Activated CD4-positive, alpha-beta memory T cell treated with anti-CD3 and anti-CD28 coated beads for 36 hours (primary cell): ENCODE measurements at places on chromosomes 13 and 19. TPM values are rescaled to one million over a fixed set of nuclear protein-coding genes. Genes with fewer than 3 reads are reported as not detected.

NOVA2 gene
- total RNA-seq = not detected

R3HDM4 gene
- 80.4 TPM for total RNA-seq

DNA sequence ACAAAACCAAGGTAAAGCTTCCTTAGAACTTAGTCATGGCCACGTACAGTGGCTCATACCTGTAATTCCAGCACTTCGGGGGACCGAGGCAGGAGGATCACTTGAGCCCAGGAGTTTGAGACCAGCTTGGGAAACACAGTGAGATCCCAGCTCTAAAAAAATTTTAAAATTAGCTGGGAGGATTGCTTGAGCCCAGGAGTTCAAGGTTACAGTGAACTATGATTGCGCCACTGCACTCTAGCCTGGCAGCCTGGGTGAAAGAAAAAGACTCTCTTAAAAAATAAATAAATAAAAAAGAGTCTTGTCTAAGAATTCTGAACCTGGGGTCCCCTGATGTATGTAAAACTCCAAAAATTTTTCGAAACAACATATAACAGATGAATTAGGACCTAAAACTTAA, 34.9 kb downstream of the N4BP2L2 start:
- H3K4me3 ChIP-seq = no peak overlapping the region
- H3K27me3 ChIP-seq = no peaks in the 10 kb centered on the region
- no peak for DNase-seq
- peaks cover 13% of the 10 kb centered on the region for H3K36me3 ChIP-seq
- H3K4me1 ChIP-seq = peaks cover 3% of the 10 kb centered on the region
- no peak overlapping the region for H3K27ac ChIP-seq

GRCh38 chr19:30036154-30037129, 94.4 kb downstream of the URI1 start:
- no peaks in the 10 kb centered on the region for H3K27me3 ChIP-seq
- H3K4me3 ChIP-seq = no peak overlapping the region
- no peaks in the 10 kb centered on the region for H3K4me1 ChIP-seq
- H3K36me3 ChIP-seq = peaks cover 75% of the 10 kb centered on the region
- no peak overlapping the region for H3K27ac ChIP-seq
- no peak for DNase-seq

THAP8 gene
- total RNA-seq = 2.2 TPM

GRCh38 chr13:49399801-49400472, 43.9 kb downstream of the CAB39L start:
- H3K27ac ChIP-seq = no peak overlapping the region
- H3K27me3 ChIP-seq = no peaks in the 10 kb centered on the region
- H3K4me3 ChIP-seq = no peak overlapping the region
- H3K36me3 ChIP-seq = peaks cover 5% of the 10 kb centered on the region

ATXN8OS gene
- total RNA-seq = not detected

DNA sequence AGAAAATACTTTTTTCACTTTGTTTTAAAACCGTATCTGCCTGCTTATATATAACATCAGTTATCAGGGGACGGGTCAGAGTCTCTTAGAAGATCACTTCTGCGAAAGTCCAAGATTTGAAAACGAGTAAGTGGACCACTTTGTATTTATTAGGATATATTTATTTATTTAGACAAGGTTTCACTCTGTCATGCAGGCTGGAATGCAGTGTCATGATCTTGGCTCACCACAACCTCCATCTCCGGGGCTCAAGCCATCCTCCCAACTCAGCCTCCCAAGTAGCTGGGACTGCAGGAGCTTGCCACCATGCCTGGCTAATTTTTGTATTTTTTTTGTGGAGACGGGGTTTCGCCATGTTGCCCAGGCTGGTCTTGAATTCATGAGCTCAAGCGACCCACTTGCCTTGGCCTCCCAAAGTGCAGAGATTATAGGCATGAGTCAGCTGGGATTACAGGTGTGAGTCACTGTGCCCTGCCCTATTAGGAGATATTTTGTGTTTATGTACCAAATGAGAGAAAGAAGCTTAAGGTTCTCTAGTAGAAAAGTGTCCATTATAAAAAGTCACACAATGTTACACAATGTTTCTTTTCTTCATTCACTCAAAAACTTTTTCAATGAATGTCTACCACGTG, 39.5 kb downstream of the RASL11A start:
- no peaks in the 10 kb centered on the region for H3K36me3 ChIP-seq
- H3K4me3 ChIP-seq = no peak overlapping the region
- H3K27me3 ChIP-seq = peaks cover 6% of the 10 kb centered on the region
- H3K27ac ChIP-seq = no peak overlapping the region
- DNase-seq = no peak

DNA sequence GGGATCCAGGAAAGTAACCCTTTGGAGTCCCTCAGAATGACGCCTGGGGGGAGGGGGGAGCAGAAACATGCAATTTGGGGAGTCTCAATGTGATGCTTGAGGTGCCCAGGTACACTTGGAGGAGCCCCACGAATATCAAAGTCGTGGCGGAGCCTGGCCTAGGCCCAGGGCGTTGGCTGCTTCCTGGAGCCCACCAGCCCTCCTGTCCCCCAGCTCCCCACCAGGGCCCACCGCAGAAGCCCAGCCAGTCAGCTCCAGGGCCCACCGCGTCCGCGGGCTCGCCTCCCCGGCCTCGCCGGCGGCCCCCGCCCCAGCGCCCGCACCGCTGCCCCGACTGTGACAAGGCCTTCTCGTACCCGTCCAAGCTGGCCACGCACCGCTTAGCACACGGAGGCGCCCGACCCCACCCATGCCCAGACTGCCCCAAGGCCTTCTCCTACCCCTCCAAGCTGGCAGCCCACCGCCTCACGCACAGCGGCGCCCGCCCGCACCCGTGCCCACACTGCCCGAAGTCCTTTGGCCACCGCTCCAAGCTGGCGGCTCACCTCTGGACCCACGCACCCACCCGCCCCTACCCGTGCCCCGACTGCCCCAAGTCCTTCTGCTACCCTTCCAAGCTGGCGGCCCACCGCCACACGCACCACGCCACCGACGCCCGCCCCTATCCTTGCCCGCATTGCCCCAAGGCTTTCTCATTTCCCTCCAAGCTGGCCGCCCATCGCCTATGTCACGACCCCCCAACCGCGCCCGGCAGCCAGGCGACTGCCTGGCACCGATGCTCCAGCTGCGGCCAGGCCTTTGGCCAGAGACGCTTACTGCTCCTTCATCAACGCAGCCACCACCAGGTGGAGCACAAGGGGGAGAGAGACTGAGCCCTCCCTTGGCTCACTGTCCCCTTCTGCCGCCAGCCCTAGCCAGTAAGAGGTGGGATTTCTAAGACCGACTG, 2.1 kb downstream of the ZNF575 start:
- H3K36me3 ChIP-seq = peaks cover 25% of the 10 kb centered on the region
- peak overlapping the region; percentile 49 for H3K27ac ChIP-seq
- no peaks in the 10 kb centered on the region for H3K27me3 ChIP-seq
- no peak overlapping the region for H3K4me3 ChIP-seq

GRCh38 chr13:92838786-92839185, 387.8 kb upstream of the GPC6 start:
- H3K4me1 ChIP-seq = no peaks in the 10 kb centered on the region
- DNase-seq = no peak
- H3K27me3 ChIP-seq = no peaks in the 10 kb centered on the region
- no peak overlapping the region for H3K4me3 ChIP-seq

GRCh38 chr19:34838248-34838647, 65.2 kb upstream of the ZNF599 start:
- H3K4me1 ChIP-seq = peaks cover 14% of the 10 kb centered on the region
- no peak overlapping the region for H3K27ac ChIP-seq
- no peak for DNase-seq
- no peak overlapping the region for H3K4me3 ChIP-seq

DNA sequence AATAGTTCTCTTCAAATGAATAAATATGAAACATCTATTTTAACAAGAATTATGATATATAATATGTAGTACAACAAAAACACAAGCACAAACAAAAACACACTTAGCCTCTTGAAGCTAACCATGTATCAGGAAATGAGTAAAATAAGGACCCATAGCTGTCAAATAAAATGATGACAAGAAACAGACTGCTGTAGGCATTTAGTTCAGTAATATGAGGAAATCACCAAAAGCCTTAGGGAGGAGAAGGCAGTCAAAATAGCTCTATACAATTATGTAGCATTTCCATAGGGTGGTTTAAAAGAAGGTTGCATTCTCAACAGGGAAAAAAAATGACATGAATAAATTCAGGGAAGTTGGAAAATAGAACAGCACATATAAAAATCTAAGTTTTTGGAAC, 163.4 kb downstream of the PCDH20 start:
- H3K4me3 ChIP-seq = no peak overlapping the region
- no peaks in the 10 kb centered on the region for H3K36me3 ChIP-seq
- no peaks in the 10 kb centered on the region for H3K4me1 ChIP-seq
- no peak for DNase-seq

DNA sequence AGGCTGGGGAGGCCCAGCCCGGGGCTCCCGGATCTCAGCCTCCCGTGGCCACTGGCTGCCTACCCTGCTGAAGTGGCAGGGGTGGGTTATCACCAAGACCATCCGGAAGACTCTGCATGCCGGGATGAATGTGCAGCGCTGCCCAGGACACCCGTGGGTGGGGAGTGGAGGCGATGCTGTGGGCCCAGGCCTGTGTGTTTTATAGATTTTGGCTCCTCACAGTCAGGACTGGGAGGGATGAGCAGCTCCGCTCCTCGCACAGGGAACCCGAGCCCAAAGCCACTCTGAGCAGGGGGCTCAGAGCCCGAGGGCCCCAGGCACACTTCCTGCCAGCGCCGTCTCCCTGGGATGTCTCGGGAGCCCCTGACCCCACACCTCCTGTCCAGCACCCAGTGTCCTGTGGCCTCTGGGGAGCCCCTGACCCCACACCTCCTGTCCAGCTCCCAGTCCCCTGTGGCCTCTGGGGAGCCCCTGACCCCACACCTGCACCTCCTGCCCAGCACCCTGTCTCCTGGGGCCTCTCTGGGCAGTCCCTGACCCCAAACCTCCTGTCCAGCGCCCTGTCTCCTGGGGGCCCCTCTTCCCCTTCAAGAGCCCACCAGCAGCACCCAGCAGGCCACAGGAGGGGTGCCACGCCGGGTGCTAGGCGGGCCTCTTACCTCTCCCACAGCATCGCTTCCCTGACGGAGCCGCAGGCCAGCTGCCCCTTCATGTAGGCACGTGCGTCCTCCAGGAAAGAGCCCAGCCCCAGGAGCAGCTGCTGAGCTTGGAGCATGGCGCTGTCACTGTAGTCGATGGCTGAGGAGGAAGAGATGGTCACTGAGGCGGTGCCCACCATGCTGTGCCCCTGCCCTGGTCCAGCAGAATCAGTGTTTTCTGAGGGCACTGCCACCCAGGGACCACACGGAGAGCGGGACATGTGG, 31.4 kb downstream of the NAXD start:
- DNase-seq = no peak
- H3K27ac ChIP-seq = no peak overlapping the region
- no peaks in the 10 kb centered on the region for H3K4me1 ChIP-seq
- no peak overlapping the region for H3K4me3 ChIP-seq
- no peaks in the 10 kb centered on the region for H3K27me3 ChIP-seq
- H3K36me3 ChIP-seq = peaks cover 22% of the 10 kb centered on the region

GRCh38 chr19:4210166-4210731, 19.1 kb upstream of the EBI3 start:
- no peaks in the 10 kb centered on the region for H3K36me3 ChIP-seq
- no peak overlapping the region for H3K27ac ChIP-seq
- H3K27me3 ChIP-seq = no peaks in the 10 kb centered on the region
- no peak overlapping the region for H3K4me3 ChIP-seq
- DNase-seq = no peak

SYT3 gene
- total RNA-seq = not detected

SYNE4 gene
- total RNA-seq = 2.9 TPM

ZNF730 gene
- 0.31 TPM for total RNA-seq

GRCh38 chr13:97125810-97126738, 96.1 kb upstream of the MBNL2 start:
- DNase-seq = peak; percentile 53
- H3K36me3 ChIP-seq = no peaks in the 10 kb centered on the region
- peaks cover 28% of the 10 kb centered on the region for H3K4me1 ChIP-seq
- peaks cover 39% of the 10 kb centered on the region for H3K27me3 ChIP-seq
- H3K4me3 ChIP-seq = peak overlapping the region; percentile 7

- no peak overlapping the region for H3K27ac ChIP-seq
- no peak for DNase-seq
- peaks cover 7% of the 10 kb centered on the region for H3K4me1 ChIP-seq
- no peak overlapping the region for H3K4me3 ChIP-seq
- no peaks in the 10 kb centered on the region for H3K27me3 ChIP-seq
These were observed 13.3 kb downstream of the PLIN4 start for GRCh38 chr19:4504891-4505569.

CACNG6 gene
- total RNA-seq = not detected

DNA sequence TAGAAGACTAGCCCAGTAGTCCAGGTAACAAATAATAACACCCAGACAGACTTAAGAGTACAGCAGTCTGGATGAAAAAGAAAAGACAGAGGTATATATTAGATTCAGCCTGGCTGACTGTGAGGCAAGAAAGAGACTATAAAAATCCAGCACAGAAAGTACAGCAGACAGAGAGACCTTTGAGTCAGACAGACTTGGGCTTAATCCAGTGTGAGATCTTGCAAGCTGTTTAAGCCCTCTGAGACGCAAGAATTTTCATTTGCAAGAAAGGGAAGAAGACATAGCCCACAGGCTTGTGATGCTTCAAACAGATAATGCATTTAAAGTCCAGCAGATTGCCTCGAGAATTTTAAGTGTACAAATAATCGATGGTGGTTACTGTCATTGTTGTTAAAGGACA, 471.4 kb downstream of the LIG4 start:
- H3K27me3 ChIP-seq = no peaks in the 10 kb centered on the region
- no peaks in the 10 kb centered on the region for H3K4me1 ChIP-seq
- H3K4me3 ChIP-seq = no peak overlapping the region
- no peak for DNase-seq

DNA sequence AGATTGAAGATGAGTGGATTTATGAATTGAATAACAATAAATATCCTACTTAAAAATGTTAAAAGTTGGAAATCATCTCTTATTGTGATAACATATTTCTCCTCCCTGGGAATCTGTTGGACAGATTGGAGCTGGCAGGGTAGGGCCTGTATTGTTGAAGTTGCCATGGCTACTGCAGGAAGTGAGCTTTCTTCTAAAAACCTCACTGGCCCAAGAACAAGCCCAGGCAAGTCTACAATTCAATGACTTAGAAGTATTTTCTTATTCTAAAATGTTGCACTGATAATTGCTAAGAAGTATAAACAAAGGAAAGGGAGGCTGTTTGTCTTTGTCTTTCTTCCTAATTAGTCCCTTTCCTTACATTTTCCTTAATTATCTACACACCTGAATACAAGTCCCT, 112.1 kb downstream of the DLEU7 start:
- DNase-seq = no peak
- H3K27me3 ChIP-seq = peaks cover 3% of the 10 kb centered on the region
- peaks cover 5% of the 10 kb centered on the region for H3K4me1 ChIP-seq
- no peaks in the 10 kb centered on the region for H3K36me3 ChIP-seq

LILRA2 gene
- total RNA-seq = not detected

- no peaks in the 10 kb centered on the region for H3K36me3 ChIP-seq
- H3K4me3 ChIP-seq = no peak overlapping the region
- H3K27me3 ChIP-seq = peaks cover 6% of the 10 kb centered on the region
These were observed 3.1 kb downstream of the CEACAM3 start for GRCh38 chr19:41799444-41800000.

GPX4 gene
- 275 TPM for total RNA-seq

FGF21 gene
- total RNA-seq = not detected

GRCh38 chr13:62088165-62088564, 672.5 kb upstream of the PCDH20 start:
- H3K36me3 ChIP-seq = no peaks in the 10 kb centered on the region
- H3K4me1 ChIP-seq = no peaks in the 10 kb centered on the region
- H3K27ac ChIP-seq = no peak overlapping the region
- H3K27me3 ChIP-seq = no peaks in the 10 kb centered on the region

ZNF491 gene
- total RNA-seq = 0.46 TPM
